ENCODE measurements at places on chromosomes 12 and 14.

GRCh38 chr12:19246933-19247332 lies 117.4 kb downstream of the PLEKHA5 start:
- no peak for DNase-seq

- no peak for DNase-seq
These were observed 67.0 kb downstream of the ANKRD9 start for GRCh38 chr14:102442241-102443211.

GRCh38 chr14:102538602-102539543 lies 29.3 kb upstream of the ANKRD9 start:
- no peak for DNase-seq

GRCh38 chr12:120366845-120367232 lies 2.1 kb downstream of the MSI1 start:
- no peak for DNase-seq

DNA sequence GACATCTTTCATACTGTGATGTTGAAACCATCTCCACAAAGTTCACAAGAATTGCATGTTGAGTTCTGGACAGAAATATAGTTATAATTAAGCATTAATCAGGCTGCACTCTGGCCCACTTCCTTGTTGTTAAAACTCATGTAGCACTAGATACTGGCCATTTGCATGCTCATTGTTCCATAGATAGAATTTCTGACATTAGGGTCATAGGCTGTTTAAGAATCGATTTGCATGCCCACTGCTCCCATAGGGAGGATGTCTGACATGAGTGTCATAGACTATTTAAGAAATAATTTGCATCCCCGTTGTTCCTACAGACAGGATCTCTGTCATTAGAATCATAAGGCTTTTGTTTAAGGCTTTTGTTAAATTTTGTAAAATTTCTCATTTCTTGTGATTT lies 50.2 kb downstream of the MYF5 start:
- no peak for DNase-seq

DNA sequence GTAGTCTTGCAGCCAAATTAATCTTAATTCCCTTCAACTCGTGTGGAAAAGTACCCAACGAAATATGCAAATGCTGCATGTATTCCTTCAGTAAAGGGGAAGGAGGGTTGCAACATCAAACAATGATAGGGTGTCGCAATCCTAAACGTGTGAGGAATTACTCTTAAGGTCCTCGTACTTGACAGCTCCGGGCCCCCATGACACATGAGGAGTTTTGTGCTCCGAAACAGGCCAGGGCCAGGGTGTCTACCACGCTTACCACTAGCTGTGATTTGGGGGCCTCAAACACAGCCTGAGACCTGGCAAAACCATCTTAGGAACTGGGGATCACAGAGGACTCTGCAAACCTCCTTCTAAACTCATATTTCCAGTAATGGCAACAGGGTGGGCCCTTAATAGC lies 20.4 kb downstream of the FOS start:
- no peak for DNase-seq
